ENCODE measurements at places on chromosomes 12 and 14. TPM values are rescaled to one million over a fixed set of nuclear protein-coding genes. Genes with fewer than 3 reads are reported as not detected.

Gene GNG2
- polyA plus RNA-seq, result 78.3 TPM

Gene LMO3
- polyA plus RNA-seq, result 2.6 TPM

Gene LRTM2
- 0.33 TPM for polyA plus RNA-seq

Gene CD163
- 9.4 TPM for polyA plus RNA-seq

Gene NAP1L1
- polyA plus RNA-seq, result 1,124 TPM

Gene WNT1
- not detected for polyA plus RNA-seq

Gene SLC5A8
- polyA plus RNA-seq, result 37.2 TPM

Gene SELPLG
- polyA plus RNA-seq, result 1.7 TPM

Gene DPF3
- 4.7 TPM for polyA plus RNA-seq

Gene MDM1
- 44.4 TPM for polyA plus RNA-seq

Gene IAPP
- polyA plus RNA-seq, result not detected

Gene CCDC197
- polyA plus RNA-seq, result not detected

Gene CLEC4C
- not detected for polyA plus RNA-seq

Gene MGAT4C
- polyA plus RNA-seq, result 1.6 TPM

Gene FAM177A1
- polyA plus RNA-seq, result 63.2 TPM

Gene TC2N
- 11.1 TPM for polyA plus RNA-seq

Gene CDCA3
- polyA plus RNA-seq, result 23.3 TPM

Gene NFATC4
- 49.7 TPM for polyA plus RNA-seq

Gene NANOG
- 0.06 TPM for polyA plus RNA-seq

Gene ANKRD33
- 0.12 TPM for polyA plus RNA-seq

Gene GPRC5A
- polyA plus RNA-seq, result 8.3 TPM

Gene KRT5
- not detected for polyA plus RNA-seq

Gene COX8C
- polyA plus RNA-seq, result 0.31 TPM

Gene VRTN
- not detected for polyA plus RNA-seq

Gene C1QL4
- 1.5 TPM for polyA plus RNA-seq

Gene KRT71
- not detected for polyA plus RNA-seq

Gene GRIN2B
- 0.76 TPM for polyA plus RNA-seq

Gene RHEBL1
- 1.8 TPM for polyA plus RNA-seq

Gene P2RX2
- polyA plus RNA-seq, result 0.86 TPM

Gene OR4E2
- polyA plus RNA-seq, result not detected
